ENCODE measurements at places on chromosomes 1 and 21.

GRCh38 chr1:91273875-91274274, 130.8 kb downstream of the HFM1 start:
- DNase-seq: peak; percentile 4

- DNase-seq: no peak
Measured at GRCh38 chr1:27726173-27727044, 648 bp downstream of the FAM76A start.

- DNase-seq: no peak
Measured at GRCh38 chr1:198655459-198656121, 16.8 kb downstream of the PTPRC start.

GRCh38 chr1:117232531-117232930, 21.8 kb upstream of the VTCN1 start:
- no peak for DNase-seq

DNA sequence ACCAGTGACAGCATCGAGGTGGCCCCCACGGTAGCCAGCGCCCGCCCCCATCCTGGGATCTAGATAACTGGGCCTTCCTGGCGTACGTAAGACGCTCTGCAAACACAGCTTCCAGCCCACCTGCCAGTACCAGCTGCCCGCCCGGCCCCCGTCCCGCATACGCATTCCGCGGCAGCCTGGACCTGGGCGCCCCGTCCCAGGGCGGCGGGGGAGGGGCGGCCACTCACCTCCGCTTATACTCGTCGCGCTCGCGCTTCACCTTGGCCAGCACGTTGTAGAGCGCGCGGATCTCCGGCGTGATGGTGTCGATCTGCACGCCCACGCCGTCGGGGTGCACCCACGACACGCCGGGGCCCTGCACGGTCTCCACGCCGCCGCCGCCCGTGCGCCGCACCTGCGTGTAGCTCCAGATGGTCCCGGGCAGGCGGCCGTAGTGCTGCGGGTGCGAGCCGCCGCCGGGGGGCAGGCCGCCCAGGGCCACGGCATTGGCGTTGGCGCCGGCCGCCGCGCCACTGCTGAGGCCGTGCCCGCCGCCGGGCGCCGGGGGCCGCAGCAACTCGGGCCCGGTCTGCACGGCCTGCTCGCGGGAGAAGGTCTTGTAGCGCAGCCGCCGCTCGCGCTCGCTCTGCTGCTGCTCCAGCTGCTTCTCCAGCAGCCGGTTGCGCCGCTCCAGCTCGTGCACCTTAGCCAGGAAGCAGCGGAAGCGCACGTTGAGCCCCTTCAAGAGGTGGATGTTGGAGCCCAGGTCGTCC, 859 bp downstream of the IFFO2 start:
- DNase-seq: no peak

DNA sequence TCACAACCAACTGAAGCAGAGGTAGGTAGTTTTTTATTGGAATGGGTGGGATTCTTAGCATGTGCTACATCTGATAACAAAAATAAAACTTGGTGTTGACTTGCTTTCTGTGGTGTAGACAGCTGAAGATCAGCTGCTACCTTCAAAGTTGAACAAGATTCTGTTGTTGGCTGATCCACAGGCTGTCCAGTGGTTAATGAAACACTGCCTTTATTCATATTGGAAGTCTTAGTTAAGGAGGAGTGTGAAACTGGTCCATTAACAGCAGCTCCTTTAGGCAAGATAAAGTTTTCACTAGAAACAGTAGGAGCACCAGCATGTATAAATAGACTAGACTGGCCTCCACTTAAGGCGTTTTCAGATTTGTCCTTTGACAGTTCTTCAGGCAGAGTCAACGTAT, 81.1 kb downstream of the ZNF644 start:
- no peak for DNase-seq

GRCh38 chr1:6185635-6186382, 5.7 kb upstream of the CHD5 start:
- no peak for DNase-seq

- peak; percentile 45 for DNase-seq
Measured at GRCh38 chr1:226702318-226702956, 36.6 kb downstream of the ITPKB start.

DNA sequence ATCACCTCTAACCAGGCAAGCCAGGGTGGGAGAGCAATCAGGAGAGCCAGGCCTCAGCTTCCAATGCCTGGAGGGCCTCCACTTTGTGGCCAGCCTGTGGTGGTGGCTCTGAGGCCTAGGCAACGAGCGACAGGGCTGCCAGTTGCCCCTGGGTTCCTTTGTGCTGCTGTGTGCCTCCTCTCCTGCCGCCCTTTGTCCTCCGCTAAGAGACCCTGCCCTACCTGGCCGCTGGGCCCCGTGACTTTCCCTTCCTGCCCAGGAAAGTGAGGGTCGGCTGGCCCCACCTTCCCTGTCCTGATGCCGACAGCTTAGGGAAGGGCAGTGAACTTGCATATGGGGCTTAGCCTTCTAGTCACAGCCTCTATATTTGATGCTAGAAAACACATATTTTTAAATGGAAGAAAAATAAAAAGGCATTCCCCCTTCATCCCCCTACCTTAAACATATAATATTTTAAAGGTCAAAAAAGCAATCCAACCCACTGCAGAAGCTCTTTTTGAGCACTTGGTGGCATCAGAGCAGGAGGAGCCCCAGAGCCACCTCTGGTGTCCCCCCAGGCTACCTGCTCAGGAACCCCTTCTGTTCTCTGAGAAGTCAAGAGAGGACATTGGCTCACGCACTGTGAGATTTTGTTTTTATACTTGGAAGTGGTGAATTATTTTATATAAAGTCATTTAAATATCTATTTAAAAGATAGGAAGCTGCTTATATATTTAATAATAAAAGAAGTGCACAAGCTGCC, 19.8 kb downstream of the CSF1 start:
- DNase-seq: no peak

DNA sequence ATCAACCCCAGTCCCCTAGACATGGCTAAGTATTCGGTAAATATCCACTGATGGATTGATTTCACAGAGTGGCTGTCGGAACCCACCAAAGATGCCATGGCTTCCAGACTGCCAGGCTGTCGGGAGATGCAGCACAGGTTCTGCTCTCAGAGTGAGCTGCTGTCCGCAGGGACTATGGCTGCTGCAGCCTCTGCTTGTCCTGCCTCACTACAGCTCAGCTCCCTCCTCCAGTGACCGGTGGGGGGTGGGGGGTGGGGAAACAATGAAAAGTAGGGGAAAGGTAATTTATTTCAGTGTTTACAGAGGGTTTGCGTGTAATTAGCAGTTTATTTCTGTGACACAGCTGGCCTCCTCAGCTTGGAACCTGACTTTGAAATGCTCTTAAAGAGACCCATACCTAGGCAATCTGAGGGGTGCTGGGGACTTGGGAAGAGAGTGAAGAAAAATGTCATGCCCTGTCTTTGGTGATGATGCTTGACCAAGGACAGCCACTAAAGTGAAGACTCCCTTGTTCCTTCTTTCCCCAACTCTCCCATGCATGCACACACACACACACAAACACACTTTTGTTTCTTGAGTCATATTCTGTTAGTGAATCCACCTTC, 109.0 kb downstream of the CACNA1E start:
- no peak for DNase-seq

GRCh38 chr1:169289016-169289415, 78.6 kb downstream of the NME7 start:
- no peak for DNase-seq

DNA sequence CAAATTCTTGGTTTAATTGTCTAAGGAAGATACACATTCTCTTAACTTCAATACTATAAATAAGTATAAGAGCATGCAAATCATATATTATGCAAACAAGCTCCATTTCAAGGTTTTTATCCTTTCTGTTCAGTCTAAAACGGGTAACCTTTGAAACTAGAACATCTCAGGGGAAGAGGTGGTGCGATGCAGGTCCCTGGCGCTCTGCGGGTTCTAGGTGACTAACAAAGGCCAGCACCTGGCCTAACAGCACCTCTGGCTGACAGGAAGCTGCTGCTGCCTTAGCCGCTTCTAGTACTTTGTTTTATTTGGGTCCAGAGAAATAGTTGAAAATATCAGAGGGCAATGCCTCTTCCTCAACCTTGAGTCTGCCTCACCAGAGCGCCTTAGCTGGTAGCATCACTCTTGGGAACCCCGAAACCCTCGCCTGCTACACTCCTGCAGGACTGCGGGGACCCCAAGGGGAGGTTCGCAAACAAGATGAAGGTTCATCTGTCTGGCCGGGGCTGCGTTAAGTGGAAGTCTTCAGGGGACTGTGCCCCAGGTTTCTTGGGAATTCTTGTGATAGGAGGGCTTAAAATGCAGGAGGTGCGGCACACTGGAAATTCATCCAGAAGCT, 45.5 kb downstream of the PRDM15 start:
- no peak for DNase-seq

DNA sequence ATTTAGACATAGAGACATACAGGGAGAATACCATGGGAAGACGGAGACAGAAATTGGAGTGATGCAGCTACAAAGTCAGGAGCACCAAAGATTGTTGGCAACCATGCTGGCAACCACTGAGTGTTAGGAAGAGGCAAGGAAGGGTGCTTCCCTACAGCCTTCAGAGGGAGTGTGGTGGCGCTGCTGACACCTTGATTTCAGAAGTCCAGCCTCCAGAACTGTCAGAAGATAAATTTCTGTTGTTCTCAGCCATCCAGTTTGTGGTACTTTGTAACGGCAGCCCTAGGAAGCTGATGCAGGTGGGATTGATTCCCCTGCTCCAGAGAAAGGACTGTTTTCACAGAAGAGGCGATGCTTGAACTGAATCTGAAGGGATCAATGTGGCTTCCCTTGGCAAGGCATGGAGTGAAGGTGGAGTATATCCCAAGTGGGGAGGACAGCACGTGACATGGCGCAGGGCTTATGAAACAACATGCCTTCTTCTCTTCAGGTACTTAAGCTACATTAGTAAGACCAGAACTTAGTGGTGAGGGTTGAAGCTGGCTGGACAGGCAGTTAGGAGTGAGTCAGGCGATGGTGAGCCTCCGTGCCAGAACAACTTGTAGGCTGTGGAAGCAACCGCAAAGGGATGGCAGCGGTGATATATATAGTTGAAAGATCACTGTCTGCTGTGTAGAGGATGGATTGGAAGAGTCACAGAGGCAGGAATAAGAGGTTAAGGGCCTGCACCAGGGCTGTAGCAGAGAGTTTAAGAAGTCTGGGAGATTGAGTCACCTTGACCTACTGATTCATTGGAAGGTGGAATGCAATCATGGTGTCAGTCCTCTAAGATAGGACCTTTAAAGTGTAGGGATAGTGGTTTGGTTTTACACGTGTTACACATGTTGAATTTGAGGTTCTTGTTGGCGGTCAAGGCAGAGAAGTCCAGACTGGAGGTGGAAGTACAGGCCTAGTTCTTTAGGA, 2.1 kb downstream of the LEPR start:
- no peak for DNase-seq

GRCh38 chr1:193325042-193325441, 138.6 kb upstream of the B3GALT2 start:
- no peak for DNase-seq

- DNase-seq: no peak
Measured at GRCh38 chr21:45827302-45827692, 154.3 kb upstream of the COL6A1 start.

GRCh38 chr1:230141021-230141648, 74.1 kb downstream of the GALNT2 start:
- DNase-seq: peak; percentile 83

GRCh38 chr1:206867716-206868115, 2.3 kb downstream of the IL20 start:
- no peak for DNase-seq

GRCh38 chr21:21730512-21730911, 732.3 kb downstream of the NCAM2 start:
- DNase-seq: peak; percentile 62

DNA sequence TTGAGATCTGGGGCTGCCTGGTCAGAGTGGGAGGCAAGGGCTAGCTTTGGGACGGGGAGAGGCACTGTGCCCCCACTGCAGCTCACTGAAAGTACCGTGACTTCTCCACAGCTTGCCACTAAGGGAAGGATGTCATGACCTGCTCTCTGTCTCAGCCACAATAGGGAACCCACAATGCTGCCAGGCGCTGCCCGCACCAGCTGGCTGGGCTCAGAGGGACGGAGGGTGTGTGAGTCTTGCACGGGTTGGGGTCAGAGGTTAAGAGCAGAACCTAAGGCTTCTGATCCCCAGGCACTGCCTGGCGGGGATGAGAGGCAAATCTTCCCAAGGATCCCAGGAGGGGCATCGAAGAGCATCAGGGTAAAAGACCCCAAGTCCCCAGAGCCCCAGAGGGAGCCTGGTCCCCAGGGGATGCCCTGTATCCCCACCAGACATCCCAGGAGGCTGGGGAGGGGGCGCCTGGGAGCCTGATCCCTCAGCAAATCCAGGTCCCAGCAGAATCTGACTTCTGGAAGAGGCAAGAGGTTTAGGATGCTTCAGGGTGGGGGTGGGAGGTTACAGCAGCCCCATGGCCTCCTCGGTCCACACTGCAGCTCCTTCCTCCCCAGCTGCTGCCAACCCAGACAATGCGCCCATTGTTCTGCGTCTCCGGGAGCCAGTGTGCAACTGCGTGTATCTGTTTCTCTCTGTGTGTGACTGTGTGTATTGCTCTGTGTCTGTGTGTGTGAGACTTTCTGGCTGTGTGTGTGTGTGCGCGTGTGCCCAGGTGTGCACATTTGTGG, 2.0 kb upstream of the MARCKSL1 start:
- no peak for DNase-seq

GRCh38 chr21:20698585-20698984, 299.6 kb upstream of the NCAM2 start:
- no peak for DNase-seq

GRCh38 chr1:161440312-161440894, 64.9 kb upstream of the FCGR2A start:
- DNase-seq: no peak

DNA sequence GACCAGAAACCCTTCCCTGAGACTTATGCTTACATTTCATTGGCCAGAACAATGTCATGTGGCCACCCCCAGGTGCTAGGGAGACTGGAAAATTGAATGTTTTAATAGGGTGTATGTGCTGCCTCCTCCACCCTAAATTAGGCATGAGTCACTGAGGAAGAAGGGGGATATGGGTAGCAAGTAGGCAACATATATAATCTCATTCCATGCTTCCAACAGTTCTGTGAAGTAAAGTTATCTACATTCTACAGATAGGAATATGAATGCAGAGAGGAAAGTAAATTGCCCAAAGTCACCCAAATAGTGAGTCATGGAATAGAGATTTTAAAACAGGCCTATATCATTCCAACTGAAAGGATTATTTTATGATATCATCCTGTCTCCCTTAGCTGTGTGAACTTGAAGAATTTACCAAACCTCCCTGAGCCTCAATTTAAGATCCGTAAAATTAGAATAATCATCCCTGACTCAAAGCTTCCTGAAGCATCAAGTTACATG, 168.6 kb upstream of the FGGY start:
- no peak for DNase-seq

DNA sequence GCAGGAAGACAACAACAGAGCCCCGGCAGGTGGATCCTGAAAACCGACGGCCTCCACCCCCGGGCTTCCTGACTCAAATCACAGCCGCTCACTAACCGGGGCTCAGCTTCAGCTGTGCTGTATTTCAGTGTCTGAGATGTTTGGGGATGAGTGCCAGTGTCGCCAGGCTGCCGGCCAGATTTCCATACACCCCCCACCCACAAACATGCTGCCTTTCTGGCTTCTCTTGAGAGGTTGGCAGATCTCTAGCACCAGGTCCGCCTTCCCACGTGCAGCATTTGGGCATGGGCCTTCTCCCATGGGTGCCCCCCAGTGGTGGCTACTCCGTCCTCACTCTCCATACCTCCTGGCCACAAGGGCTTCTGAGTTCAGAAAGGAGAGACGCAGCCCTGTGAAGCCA, 34.8 kb downstream of the KCNAB2 start:
- DNase-seq: no peak

GRCh38 chr1:92211166-92211565, 6.5 kb upstream of the C1orf146 start:
- DNase-seq: peak; percentile 38

GRCh38 chr1:164937291-164937690, 378.3 kb downstream of the PBX1 start:
- no peak for DNase-seq

Measured in skeletal muscle cell (primary cell).